ENCODE measurements at places on chromosomes 16 and 17.

DNA sequence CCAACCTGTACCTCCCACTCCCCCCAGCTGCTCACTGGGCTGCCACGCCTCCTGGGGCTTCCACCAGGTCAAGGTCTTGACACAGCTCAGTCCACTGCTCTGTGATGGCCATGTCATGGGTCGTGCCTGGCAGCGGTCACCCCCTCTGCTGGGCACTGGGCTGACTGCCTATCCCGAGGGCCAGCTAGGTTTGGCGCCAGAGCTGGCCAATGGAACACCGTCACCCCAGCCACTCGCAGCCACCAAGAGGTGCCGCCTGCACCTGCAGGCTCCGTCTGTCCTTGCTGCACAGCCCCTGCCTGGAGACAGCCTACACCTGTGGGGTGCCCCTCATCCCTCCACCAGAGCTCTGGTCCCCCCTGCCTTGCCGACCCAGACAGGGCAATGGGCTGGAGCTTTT is 4.5 kb upstream of the RAB40C start:
- no peak for DNase-seq

- peak; percentile 13 for DNase-seq
Observed at GRCh38 chr16:77881355-77882030, 93.1 kb downstream of the VAT1L start.

DNA sequence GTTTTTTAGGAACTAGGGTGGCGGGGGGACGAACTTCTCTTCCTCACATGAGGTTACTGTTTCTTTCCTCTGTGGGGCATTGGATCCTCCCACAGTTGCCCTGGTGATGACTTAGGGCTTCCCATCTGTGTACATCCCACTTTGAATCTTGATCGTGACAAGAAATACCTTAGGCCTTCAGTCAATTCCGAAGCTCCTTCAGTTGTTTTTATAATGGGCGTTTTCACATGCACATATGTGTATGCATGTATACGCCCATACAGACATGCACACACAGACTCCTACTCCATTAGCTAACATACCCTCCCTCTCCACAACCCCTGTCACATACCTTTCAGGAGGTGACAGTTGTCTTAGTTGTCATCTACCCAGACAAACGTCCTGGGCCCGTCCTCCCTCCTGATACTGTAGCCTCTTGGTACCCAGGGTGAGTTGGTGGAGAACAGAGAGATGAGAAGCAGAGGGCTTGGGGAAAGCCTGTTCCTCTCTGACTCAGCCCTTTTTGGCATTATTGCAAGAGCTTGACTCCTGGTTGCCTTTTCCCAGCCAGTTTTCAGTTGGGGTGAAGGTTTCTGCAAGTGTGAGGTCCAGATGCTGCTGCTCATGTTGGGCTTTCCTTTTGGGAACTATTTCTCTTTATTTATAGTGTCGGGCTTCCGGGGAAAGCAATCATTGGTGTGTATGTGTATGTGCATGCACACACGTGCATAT is 2.2 kb upstream of the AOC2 start:
- DNase-seq, result no peak

DNA sequence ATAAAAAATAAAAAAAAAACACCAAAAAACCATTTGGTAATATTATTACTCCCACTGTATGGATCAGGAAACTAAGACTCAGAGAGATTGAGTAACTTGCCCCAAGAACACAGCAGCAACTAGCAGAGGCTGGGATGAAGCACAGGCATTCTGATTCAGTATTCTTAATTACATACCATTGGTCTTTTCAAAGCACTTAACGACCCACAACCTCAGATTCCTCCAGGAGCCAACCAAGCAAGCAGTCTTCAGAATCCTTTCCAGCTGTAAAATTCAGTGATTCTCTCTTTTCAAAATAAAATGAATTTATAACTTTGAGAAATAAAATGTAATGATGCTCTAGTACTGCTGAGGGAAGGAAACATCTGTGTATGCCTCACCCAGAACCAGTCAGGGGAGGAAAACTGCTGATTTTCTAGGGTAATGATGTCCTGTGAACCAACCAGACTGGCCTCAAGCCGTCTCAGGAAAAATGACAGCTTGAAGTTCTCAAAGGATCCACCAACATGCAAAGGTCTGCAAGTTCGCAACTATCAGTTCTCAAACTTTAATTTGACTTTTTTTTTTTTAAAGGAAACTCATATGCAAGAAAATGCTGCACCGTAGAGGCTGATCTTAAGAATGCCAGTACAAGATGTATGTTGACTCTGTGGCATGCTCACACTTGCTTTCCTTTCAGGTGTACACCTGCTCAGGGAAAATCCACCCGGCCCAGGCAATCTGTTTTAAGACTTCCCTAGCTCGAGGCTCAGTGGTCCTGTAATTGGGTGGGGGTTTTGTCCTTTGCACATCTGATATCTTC is 9.0 kb downstream of the CUEDC1 start:
- DNase-seq, result no peak

DNA sequence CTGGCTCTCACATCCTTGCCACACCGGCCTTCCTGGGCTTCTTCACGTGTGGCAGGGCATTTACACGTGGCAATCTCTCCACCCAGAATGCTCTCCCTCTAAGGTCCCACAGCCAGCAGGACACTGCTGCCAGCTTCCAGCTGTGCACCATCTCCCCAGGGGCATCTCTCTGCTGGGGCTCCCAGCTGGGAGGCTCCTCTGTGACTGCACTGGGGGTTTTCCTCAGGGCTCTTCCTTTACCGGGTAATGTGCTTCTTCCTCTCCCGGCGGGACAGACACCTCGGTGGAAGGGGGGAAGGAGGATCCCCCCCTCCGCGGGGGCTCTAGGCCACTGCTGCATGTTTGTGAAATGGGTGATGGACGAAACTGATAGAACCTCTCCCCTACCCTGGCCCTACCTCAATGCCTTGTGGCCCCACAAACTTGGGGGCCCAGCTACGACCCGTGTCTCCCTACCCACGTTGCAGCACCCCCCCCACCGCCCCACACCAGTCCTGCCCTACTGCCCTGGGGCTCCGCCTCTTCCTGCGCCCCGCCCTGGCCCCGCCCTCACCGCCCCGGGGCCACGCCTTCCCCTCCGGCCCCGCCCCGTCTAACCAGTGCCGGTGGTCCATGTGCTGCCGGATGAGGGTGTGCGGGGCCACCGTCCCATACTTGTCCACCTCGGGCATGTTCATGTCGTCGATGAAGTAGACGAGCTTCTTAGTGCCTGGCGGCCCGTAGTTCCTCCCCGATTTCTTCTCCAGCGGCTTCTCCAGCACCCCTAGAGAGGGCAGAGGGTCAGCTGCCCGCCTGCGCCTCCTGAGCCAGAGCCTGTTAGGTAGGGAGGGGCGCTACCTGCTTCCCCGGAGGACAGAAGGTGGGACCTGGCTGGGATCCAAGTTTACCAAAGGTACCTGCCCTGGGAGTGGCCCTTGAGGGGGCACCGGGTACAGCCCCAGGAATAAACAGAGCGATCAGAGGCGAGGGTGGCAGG is 92.6 kb downstream of the DNAH17 start:
- DNase-seq, result no peak

DNA sequence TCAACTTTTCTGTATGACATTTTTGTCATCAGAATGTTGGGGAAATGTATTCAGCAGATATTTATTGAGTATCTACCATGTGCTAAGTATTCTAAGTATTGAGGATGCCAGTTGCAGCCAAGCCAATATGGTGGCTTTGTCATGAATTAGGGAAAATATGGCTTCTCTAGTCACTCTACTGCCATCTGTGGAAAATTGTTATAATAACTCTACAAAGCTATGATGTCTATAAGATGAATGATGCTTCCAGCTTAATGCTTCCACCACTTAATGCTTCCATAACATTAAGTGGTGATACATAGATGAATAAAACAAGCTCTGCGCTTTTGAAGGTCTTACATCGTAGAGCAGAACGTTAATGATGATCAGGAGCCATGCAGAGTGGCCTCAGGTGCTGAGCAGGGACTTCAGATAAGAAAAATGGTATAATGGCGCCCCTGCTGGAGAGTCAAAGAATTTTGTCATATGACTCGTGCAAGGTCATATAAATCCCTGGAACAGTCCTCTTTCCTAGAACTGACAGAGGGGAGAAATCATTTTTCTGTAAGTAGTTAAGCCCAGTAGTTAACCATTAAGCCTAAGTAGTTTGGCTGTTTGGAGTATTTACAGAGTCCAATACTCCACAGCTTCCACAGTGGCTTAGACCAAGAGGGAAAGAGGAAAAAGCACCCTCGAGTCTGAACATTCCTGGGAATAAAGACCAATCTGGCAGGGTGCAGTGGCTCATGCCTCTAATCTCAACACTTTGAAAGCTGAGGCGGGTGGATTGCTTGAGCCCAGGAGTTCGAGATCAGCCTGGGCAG is 2.7 kb upstream of the TMIGD1 start:
- no peak for DNase-seq

- DNase-seq, result no peak
Observed at GRCh38 chr17:17024778-17025300, 17.4 kb upstream of the MPRIP start.

- no peak for DNase-seq
Observed at GRCh38 chr16:72291121-72291520, 119.2 kb upstream of the PMFBP1 start.

DNA sequence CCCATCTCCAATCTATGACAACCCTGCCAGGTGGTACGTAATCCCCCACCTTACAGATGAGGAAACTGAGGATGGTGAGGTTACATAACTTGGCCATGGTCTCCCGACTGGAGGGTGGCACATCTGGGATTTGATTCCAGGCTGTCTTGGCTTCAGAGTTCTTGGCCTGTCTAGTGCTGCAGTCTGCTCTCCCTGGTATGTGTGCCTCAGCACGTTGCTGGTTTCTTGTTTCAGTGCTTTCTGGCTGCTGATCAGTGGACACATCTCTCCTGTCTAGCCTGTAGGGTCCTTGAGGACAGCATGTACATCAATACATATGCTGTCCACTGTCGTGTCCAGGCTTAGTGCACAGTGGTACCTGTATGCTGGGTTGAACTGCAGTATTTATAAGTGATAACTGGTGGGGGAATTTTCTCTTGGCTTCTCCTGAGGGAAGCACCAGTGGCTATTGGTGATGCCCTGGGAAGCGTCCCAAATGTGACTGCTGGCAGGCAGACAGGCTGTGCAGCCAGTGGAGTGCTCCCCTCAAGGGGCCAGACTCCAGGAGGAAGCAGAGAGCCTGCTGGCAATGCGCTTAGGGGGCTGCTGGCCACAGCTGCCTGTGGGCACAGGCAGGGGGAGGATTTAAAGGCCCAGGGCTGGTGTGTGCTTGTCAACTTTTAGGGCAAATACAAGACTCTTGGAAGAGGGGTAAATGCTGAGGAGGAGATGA is 14.4 kb downstream of the CTRL start:
- DNase-seq, result no peak

- no peak for DNase-seq
Observed at GRCh38 chr17:71869841-71870545, 250.8 kb upstream of the SOX9 start.

DNA sequence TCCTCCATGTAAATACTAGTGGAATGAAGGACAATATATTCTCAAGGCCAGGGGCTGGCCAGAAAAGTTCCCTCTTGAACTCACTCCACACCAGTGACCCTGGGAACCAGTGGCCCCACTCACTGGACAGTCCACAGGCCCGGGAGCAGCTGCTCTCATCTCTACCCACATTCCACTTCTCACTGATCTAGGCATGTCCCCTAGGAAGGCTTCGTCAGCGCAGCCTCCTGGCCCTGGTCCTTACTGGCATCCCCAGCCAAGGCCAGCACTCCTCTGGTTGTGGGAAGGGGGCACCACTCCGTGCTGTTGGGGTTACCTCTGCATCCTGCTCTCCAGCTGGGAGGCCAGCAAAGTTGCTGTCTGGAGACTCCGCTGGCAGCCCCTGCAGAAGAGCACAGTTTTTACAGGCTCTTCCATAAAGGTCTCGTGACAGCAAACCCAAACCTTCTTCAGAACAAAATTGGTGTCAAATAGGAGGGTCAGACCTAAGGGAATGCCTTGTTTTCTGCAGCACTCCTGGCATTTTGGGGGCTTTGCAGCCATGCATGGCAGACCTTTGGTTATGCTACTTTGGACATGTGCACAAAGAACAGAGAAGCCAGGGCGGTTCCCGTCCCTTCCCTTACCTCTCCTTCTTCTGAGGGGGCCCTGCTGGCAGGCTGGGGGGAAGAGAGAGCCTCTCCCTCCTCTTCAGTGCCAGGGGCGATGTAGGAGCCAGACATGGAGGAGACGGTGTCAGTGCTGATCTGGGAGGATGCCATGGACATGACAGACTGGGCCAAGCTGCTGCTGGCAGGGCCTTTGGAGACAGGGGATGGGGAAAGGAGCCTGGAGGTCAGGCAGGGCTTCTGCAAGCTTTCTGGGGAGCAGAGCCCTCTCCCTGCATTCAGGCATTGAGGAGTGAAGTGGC is 14.1 kb upstream of the FOXJ1 start:
- DNase-seq, result no peak

DNA sequence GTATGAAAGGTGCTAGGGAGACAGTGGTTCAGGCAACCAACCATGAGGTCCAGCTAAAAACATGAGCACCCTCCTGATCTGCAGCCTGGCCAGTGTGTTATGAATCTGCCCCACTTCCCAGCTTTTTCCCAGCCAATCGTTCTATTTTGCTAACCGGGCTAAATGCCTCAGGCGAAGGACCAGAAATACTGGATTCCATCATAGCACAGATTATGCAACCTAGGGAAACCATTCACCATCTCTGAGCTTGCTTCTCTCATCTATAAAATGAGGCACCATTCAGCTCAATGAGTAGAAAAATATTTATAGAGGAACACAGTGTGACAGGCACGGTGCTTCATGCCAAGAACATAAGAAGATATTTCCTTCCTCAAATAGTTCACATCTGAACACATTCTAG is 45.2 kb upstream of the NUDT7 start:
- DNase-seq, result no peak

GRCh38 chr16:76531236-76531635 is 254.0 kb downstream of the CNTNAP4 start:
- peak; percentile 4 for DNase-seq

DNA sequence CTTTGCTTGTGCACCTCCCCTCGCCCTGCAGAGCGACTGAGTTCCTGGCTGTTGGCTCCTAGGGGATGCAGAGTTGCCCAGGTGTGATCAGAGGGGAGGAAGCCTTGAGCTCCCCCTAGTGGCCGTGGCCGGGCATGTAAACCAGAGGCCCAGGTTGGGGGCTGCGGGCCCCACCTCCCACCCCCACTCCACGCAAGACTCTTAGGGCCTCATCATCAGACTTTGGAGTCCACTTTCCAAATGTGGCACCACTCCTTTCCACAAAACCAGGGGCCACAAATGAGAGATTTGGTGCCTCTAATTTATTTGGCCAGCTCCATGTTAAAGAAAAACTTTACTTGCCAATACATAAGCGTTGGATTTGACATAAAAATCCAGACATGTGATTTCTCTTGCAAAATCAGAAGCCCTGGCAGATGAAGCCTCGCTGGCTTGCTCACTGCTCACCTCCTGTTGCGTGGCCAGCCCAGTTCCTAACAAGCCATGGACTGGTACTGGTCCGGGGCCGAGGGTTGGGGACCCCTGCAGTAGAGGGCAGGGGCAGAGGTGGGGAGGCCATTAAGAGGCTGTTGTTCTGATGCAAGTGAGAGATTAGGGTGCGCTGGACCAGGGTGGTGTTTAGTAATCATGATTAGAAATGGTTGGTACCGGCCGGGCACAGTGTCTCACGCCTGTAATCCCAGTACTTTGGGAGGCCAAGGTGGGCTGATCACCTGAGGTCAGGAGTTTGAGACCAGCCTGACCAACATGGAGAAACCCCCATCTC is 28.7 kb upstream of the GAS7 start:
- peak; percentile 57 for DNase-seq

GRCh38 chr17:78947235-78948149 is 22.3 kb upstream of the TIMP2 start:
- no peak for DNase-seq

GRCh38 chr16:54287131-54288029 is 793 bp upstream of the IRX3 start:
- DNase-seq, result peak; percentile 69

Measured in retina (tissue), 1 donor.